ENCODE measurements at places on chromosomes 6 and 20.

DNA sequence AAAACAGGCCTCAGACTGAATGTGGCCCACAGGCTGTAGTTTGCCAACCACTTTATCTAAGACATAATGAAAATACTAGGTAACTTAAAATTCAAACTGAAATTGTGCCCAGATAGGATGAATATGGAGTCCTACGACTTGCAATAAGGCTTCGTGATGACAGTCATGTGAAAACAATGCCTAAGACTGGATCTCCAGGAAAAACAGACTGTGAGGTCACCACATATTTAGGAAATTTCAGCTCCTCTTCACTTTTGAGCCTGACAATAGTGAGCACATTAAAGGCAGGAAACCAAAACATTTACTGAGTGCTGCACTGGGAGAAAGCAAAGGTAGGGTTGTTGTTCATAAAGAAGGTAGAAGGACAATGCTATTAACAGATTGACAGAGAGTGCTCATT is 50.0 kb downstream of the RTN4IP1 start:
- no peak for DNase-seq

DNA sequence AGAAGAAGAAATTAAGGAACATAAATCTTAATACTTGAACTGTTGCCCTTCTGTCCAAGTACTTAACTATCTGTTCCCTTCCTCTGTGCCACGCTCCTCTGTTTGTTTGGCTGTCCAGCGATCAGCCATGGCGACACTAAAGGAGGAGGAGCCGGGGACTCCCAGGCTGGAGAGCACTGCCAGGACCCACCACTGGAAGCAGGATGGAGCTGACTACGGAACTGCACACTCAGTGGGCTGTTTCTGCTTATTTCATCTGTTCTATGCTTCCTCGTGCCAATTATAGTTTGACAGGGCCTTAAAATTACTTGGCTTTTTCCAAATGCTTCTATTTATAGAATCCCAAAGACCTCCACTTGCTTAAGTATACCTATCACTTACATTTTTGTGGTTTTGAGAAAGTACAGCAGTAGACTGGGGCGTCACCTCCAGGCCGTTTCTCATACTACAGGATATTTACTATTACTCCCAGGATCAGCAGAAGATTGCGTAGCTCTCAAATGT is 17.1 kb downstream of the IRF4 start:
- DNase-seq: no peak

DNA sequence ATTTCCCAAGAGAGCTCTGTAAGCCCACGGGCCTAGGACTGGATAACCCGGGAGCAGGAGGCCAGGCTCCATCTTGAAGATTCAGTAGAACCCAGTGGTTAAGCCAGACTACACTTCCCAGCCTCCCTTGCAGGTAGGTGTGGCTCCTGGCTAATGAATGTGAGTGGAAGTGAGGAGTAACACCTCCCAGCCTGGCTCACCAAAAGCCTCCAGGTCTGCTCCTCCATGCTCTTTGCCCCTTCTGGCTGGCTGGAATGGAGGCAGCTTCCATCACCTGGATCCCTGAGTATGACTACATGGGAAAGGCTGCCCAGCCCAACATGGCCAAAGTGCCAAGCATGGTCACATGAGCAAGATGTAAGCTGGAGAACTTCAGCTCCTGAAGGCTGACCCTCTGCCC is 9.7 kb downstream of the LRRN4 start:
- no peak for DNase-seq

DNA sequence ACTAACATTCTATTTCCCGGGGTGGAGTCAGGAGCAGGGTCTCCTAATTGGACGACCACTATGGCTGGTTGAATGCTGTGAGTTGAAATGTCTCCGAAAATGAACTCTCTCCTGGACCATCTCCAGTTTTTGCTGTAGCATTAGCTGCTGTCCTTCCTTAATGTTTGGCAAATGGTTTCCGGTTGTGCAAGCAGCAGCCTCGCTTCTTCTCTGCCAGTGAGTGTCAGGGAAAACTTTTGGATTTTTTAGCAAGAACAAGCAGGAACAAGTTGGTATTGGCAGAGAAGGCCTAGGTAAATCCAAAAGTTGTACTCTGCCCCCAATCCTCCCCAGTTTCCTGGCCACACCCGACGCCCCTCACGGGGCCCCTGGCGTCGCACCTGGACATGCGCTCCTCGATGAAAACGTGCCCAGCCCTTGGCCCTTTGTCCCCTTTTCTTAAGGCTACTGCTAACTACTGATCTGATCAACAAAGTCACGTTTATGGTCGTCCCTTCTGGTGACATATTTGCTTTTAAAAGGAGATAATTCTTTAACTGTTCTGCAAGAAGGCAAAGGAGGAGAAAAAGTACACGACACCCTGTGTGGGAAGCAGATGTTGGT is 103.2 kb downstream of the ARMC2 start:
- no peak for DNase-seq

DNA sequence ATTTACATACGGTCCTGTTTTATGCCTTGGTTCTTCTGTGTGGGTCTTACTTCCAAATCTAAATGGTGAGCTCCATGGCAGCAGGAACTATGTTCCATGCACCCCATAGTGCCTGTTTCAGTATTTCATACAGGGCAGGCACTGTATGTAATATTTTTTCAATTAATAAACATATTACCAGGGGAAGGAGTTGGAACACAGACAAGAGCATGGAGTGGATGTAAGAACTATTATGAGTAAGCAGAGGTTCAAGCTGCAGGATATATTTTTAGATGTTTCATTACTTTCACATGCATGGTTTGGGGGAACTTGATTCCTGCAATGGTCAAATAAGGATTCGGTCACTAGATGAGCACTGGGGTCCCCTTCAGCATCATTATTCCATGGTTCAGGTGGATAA is 108.3 kb downstream of the KIF13A start:
- no peak for DNase-seq

- DNase-seq: no peak
These were observed 18.0 kb downstream of the JARID2 start for GRCh38 chr6:15263780-15264374.

DNA sequence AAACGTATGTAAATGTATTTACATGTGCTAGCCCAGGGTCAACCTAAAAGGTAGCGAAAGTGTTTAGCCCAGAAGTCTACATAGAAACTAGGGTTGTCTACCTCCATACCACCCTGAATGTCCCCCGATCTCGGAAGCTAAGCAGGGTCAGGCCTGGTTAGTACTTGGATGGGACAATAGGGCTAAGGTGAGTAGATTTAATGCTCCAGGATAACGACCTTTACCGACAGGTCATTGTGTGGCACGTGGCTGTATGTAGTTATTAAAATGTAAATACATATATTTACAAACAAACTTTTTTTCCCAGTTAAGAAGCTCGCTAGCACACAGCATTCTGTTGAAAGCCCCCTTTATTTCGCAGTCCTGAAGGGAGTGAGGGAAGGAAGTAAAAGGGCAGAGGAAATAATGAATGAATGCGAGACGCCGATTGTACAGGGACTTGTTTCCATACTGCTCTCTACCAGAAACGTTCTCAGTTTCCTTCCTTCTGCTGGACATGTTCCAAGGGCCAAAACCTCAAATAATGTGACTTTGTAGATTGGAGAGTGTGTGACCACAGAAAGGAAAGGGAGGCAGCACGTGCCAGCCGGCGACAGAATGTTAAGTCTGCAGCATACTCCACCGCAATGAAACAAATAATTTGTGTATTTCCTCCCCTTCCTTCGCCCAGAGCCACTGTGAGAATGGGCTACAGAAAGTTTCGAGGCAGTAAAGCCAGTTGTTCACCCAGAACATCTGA is 612 bp downstream of the ADAT2 start:
- DNase-seq: peak; percentile 30

DNA sequence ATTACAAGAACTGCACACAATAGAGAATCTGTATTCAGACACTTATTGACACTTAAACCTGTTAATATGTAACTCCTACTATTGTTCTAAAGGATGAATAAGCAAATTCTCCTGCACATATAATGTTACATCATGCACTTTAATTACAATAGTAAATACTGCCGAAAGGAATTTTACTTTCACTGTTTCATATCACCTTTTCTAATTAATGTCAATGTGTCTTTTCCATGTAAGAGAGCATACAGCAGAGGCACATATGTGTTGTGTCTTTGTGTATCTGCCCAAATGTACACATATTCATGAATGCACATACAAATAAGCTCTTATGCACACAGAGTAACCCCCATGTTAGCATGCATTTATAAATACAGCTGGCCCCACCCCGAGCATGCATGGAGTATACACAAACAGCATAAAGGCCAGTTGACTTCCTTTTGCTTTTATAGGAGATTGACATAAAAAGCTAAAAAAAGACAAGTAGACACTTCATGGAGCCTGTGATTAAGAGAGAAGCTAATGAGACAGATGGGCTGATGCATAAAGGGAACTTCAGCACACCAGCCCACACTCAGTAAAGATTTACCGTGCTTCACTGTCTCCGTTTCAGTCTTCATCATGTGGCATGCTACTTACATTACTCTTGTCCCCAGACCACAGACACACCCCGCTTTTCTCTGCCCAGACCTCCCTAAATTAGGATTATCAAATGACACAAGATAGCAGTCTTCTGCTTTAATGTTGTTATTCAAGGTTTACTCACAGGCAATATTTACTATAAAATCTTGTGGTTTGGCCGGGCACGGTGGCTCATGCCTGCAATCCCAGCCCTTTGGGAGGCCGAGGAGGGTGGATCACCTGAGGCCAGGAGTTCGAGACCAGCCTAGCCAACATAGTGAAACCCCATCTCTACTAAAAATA is 184.6 kb downstream of the ATXN1 start:
- no peak for DNase-seq

DNA sequence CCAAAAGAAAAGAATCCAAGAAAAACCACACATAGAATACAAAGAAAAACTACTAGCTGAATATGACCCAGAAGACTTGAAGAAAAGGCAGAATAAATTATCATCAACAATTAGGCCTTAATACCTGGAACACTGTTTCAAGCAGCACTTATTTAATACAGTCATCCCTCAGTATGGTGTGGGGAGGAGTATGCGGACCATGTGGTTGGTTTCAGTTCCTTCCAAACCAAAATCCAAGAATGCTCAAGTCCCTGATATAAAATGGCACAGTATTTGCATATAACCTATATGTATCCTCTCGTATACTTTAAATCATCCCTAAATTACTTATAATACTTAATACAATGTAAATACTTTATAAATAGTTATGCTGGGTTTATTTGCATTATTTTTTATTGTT is 16.1 kb downstream of the CDK19 start:
- DNase-seq: peak; percentile 39

DNA sequence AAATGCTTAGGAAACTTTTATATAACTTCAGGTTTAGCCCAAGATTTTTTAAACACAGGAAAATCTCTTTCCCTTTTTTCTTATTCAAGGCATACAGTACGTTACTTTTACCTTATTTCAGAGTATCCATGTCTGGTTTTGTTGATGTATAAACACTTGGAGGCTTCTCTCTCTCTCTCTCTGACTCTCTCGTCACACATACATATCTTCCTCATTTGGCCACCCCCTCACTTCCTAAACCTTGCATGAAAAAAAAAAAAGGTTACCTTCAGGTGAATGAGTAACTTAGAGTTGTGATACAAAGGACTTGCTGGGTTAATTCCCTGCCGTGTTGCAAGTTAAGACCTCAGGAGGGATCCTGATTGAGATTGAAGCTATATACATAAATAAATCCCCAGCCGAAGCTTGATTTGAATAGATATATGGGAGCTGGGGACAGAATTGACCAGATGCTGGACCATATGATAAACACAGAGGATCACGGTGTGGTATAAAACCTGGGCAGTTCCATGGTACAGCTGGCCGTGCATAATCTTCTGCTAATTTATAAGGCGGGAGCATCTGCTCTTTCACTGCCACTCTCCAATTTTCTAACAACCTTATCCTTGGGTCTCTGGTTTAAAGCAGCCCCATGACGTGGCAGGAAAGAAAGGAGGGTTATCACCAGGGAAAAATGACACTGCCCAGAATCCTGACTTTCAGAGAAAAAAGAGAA is 55.1 kb upstream of the IL20RA start:
- DNase-seq: peak; percentile 21

DNA sequence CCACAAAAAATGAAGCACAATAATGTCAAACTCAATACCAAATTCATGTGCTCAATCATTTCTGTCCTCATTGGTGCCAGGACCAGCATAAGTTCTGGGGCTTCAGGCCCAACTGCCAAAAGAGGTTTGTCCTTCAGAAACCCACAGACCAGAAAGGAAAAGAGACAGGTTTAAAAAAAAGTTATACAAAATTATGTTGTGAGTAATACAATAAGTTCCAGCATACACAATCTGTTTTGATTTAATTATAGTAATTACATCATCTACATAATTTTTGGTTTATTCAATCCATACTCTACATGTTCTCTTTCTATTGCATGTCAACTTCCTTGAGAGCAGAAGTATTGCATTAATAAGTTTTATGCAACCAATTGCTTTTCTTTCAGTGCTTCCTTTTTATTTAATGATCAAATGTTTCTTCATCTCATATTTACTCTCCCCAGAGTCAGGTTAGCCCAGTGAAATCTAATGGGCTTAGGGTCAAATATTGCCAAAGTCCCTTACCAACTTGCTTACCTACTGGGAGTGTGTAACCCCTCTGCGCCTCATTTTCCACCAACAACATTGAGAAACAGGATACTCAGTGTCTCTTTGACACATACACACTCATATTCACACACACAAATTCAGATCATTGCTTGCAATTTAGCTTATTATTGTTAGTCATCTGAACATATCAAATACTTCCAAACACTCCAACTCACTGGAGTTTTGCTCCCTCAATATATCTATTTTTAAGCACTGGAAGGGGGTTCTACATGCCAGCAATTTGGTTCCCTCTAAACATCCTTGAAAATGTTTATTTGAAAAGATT is 424.4 kb upstream of the MARCKS start:
- DNase-seq: no peak

DNA sequence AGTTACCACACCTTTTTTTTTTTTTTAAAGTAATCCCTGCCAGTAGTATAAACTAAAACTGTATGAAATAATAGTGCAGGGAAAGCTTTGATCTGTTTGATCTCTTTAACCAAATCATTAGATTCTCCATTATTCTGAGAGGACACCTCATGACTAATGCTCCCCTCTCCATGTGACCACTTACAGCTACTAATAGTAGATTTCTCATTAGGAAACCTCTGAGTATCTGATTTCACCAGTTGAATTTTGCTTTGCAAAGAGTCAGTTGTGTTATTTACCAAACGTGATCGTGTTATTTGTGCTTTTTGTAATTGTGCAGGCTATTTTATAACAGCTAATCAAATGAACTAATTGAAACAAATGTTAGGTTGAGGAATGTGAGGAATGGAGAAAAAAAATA is 12.5 kb downstream of the CASP8AP2 start:
- DNase-seq: no peak

- peak; percentile 19 for DNase-seq
These were observed 5.6 kb upstream of the ADGRF1 start for GRCh38 chr6:47047479-47048407.

DNA sequence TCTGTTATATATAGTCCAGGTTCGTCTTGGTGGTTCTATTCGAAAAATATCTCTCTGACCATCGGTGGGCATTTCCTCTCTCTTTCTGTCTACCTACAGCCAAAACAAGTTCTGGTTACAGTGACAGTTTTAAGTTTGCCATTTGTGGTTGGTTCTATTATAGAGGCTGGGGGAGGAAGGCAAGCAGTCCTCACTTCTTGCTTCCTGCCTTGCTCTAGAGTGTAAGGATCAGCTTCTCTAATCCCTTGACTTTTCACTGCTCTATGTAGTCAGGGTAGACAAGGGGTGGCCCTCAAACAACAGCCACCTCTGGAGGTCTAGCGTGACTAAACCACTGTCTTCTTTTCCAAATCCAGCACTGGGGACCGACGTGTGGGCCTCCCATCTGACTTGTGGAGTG is 16.1 kb downstream of the E2F3 start:
- DNase-seq: no peak

- DNase-seq: no peak
These were observed 195.4 kb downstream of the TBX18 start for GRCh38 chr6:84568971-84569370.

- no peak for DNase-seq
These were observed 82.2 kb downstream of the FHL5 start for GRCh38 chr6:96645106-96645505.

Data from germinal center (tissue), 1 donor.